Endothelial cell (in vitro differentiated cells): ENCODE measurements at places on chromosomes 11 and 22. TPM values are rescaled to one million over a fixed set of nuclear protein-coding genes. Genes with fewer than 3 reads are reported as not detected.

DNA sequence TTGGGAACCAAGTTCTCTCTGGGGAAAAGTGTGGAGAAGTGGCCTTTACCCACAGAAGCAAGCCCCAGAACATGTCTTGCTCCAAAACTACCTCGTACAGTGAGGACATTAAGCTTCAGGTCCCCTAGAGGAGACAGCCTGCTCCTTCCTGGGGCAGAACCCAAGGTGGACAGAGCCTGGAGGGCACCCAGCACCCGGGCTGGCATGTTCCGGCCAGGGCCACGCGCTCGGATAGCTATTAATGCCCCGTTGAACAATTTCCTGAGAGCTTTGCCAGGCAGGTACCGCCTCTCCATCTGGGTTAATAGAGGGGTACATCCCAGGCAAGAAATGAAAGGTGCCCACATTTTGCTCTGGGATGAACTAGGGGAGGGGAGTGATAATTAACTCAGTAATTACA lies 169.0 kb upstream of the GRK3 start:
- no peak for DNase-seq

- DNase-seq: no peak
Observed at GRCh38 chr11:122199661-122200060, 83.6 kb upstream of the BLID start.

The DBX1 gene
- not detected for total RNA-seq

GRCh38 chr22:18994701-18995326 lies 58.7 kb upstream of the PRODH start:
- DNase-seq: no peak

- DNase-seq: no peak
Observed at GRCh38 chr11:15943418-15944197, 412.7 kb downstream of the SOX6 start.

The NELL1 gene
- total RNA-seq: 0.26 TPM

The OR4D5 gene
- total RNA-seq: not detected

The CD6 gene
- 0.33 TPM for total RNA-seq

GRCh38 chr11:23423656-23424055 lies 563.4 kb upstream of the CCDC179 start:
- no peak for DNase-seq

The CCDC188 gene
- not detected for total RNA-seq

The ANGPTL5 gene
- total RNA-seq: not detected

DNA sequence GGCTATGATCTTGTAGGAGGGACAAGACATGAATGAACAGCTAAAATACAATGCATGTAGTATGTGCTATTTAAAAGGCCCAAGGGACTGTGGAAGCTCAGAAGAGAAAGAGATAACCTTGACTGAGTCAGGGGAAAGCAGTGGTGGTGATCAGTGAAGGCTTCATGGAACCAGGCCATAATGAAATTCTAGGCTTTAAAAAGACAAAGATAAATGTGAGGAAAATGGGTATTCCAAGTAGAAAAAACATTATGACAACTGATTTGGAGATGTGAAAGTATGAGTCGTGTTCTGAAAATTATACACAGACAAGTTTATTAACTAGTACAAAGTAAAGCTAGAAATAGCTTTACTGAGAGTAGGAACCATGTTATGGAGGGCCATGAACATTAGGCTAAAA lies 189.8 kb downstream of the SOX6 start:
- no peak for DNase-seq

The MMP11 gene
- 3.4 TPM for total RNA-seq

The TECTA gene
- total RNA-seq: 2.2 TPM

DNA sequence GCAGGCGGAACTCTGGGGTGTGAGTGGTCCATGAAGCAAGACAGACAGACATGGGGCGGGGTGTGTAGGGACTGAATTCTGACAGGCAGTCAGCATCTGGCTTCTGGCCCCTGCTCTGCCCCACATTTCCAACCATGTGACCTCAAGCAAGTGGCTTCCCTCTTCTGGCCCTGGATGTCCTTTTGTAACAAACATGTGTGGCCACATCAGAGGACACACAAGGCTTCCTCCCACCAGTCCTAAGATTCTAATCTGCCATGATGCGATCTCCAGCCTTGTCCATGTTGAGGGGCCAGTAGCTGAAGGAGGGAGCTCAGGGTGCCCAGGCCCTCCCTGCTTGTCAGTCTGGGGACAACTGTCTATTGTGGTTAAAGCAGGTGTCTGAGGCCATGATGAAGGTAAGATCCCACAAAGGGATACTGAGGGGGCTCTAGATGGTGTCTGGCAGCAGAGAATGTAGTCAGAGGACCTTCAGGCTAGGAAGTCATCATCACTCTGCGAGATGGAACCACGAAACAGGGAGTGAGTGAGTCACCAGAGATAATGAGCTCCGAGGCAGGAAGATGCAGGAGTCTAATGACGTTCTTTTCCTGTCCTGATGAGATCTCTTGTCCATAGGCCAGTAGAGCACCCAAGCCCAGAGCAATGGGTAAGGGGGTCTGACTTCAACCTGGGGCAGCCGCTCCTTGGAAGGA lies 27.4 kb downstream of the DRD2 start:
- DNase-seq: no peak

DNA sequence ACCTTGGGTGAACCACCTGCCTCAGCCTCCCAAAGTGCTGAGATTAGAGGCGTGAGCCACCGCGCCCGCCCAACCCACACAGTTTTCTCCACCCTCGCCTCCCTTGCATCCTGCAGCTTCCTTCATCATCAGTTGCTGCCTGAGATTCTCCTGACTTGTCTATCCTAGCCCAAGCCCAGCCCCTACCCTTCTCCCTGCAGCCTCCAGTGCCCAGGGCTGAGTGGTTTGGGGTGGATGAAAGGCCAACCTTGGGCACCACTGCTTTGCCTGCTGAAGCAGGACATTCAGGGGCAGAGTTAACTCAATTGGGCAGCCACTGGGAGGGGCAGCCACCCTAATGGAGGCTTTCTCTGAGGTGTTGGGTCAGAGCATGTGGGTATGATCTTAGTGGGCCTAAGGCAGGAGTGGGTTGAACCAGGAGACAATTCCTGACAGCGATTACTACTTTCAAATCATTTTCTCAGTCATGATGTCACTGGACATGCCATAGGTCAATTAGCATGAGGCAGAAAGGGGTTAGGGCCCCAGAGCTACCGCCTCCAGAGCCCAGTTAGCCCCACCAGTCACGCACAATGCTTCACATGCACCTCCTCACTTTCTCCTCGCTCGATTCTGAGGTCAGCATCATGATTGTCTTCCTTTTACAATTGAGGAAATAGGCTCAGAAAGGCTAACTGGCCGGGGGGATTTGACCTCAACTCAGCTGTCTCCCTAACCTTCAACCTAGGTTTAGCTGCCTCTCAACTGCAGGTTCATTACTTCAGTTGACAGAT lies 1.0 kb upstream of the FKBP2 start:
- DNase-seq: no peak

GRCh38 chr11:13955971-13956421 lies 6.5 kb upstream of the SPON1 start:
- peak; percentile 64 for DNase-seq
